ENCODE measurements at places on chromosomes 1 and 21.
A peak's percentile ranks its signal among the peaks of the same experiment; 100 is the strongest.

GRCh38 chr1:208180421-208180820 is 63.8 kb downstream of the PLXNA2 start:
- no peak for DNase-seq

DNA sequence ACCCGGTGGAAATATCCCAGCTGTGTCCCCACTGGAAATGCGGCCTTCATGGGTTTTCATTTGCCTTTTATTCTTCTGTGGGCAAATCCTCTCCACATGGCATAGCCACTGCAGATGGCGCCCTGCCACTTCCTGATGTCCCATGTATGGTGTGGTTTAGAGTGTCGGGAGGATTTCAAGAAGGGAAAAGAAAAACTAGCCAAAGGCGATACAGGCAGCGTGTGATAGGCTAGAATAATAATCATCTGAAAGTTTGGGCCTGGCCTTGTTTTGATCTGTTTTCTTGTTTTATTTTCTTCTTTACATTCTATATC is 123.6 kb downstream of the PEX14 start:
- DNase-seq: no peak

DNA sequence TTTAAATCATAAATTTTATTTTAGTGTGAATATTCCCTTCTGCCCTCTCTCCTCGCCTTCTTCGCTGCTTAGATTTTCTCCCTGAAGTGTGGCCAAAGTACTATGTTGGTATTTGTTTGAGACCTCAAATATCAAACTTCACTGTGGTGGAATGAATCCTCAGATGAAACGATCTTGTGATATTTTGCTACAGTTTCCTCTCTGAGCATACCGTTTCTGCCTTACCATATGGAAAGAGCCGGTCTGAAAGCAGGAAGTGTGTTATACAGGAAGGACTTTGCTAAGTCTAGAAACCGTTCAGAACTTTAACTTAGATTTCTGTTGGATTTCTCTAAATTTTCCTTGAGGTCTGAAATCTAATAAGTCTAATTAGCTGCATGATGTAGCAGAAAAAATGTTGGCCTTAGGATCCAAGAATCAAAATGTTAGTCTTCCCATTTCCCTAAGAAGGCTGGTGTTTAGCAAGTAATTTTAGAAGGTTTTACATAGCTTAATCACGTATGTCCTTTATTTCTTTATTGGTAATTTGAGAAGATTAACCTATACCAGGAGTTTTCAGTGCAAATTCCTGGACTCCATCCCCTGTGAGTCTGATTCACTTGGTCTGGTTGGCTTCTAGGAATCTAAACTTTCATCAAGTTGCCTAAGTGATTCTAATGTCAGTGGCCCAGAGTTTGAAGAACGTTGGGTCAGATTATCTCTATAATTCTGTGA is 30.7 kb downstream of the SDCCAG8 start:
- peak; percentile 84 for DNase-seq

- DNase-seq: no peak
Measured at GRCh38 chr1:173454966-173455524, 22.1 kb upstream of the PRDX6 start.

DNA sequence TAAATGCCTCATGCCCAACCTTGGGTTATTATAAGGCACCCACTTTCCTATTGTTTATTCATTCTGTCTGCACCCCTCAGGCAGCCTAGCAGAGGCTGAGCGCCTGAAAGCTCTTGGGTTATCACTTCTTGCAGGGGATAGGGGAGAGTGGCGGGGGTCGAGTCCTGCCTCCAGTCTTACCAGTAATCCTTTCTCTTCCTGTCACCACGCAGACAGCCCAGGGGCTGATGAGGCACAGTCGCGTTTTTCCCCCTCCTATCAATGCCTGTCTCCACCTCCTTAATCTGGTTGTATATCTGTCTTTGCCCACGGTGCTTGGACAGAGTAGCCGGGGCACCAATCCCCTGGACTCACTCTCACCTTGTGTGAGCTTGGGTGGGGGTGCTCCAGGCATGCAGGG is 733.1 kb downstream of the MATN1 start:
- no peak for DNase-seq

DNA sequence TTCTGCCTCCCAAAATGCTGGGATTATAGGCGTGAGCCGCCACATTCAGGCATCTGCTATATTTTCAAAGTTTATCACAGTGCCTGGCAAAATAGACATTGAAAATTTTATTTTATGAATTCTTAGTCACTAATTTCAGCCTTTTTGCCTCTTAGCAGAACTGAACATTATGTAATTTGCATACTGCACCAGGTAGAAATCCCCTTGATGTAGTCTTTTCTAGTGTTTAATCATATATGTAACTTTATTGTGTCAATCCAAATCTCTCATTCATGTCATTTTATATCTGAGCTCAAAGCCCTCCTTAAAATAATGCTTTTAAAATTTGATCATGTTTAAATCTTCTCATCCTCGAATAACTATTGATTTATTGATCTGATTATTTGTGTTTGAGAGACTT is 19.2 kb downstream of the WDTC1 start:
- no peak for DNase-seq

- DNase-seq: no peak
Measured at GRCh38 chr1:243561588-243562319, 288.3 kb downstream of the AKT3 start.

GRCh38 chr21:45329261-45330074 is 41.8 kb upstream of the POFUT2 start:
- DNase-seq: no peak

DNA sequence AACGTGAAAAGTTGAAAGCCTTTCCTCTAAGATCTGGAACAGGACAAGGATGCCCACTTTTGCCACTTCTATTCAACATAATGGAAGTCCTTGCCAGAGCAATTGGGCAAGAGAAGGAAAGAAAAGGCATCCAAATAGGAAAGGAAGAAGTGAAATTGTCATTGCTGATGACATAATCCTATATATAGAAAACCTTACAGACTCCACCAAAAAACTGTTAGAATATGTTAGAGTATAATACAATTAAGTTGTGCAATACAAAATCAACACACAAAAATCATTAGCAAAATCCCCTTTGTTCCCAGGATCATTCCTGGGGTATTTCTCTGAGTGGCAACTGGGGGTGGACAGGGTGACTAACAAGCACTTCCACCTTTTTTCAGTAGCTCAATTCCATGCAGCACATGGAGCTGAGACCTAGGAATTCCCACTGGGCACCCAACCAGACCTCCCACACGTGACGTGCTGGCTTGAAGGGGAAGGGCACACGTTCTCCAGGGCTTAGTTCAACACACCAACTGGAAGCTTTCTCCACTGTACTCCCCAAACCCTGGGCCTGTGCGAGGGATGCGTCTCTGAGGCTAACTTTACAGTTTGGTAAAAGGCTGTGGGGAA is 9.6 kb downstream of the STUM start:
- peak; percentile 38 for DNase-seq

- DNase-seq: no peak
Measured at GRCh38 chr1:212104586-212105325, 69.2 kb downstream of the DTL start.

- DNase-seq: no peak
Measured at GRCh38 chr21:15005391-15005790, 59.4 kb downstream of the NRIP1 start.

- peak; percentile 1 for DNase-seq
Measured at GRCh38 chr1:121517586-121518230, 332.9 kb downstream of the SRGAP2C start.

DNA sequence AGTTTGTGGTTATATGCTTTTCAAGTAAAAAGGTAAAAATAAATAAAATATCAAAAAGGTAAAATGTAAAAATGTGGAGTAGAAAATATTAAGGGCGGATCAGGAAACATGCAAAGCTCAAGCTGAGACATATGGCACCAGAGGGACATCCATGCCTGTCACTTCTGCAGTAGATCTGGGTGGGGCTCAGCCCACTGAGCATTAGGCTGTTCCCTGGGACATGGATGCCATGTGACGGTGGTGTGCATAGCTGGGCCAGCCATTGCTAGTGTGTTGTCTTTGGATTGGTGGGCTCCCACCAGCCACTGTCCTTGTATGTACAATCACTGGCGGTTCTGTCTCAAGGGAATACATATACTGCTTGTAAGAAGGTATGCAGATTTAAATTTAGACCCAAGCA is 3.0 kb downstream of the TTC13 start:
- DNase-seq: no peak

DNA sequence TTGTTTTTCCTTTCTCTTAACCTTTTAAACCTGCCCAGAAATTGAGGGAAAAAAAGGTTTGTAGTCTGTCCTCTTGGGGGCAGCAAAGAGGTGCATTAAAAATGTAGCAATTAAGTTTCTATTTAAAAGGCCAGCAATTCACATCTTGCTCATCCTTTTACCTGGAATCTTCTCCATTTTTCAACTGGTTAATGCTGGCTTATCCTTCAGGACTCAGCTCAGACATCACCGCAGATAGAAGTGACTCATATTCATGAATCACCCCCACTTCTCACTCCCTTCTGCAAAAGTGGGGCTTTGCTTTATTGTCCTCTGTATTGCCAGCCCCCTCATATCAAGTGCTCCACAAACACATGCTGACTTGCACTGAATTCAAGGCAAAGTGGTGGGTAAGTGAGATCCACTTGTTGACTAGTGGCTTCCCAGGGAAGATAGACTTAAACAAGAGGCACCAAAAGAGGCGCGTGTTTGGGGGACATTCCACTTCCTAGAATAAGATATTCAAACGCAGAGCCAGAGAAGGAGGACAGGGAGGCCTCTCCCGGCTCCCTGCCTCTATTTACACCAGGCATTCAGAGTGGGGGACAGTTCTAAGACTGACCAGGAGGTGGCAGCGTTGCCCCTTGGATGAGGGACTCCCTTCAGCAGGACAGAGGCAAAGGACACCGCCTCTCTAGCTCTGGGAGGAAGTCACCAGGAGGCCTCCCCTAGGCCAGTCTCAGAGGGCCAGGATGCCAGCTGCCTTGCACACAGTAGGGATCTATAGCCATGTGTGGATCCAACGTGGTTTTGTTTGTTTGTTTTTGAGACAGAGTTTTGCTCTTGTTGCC is 23.2 kb upstream of the ZNF648 start:
- DNase-seq: peak; percentile 95

GRCh38 chr21:30153697-30154340 is 12.8 kb downstream of the CLDN17 start:
- DNase-seq: no peak

GRCh38 chr1:44401256-44402228 is 3.5 kb upstream of the RNF220 start:
- DNase-seq: no peak

- DNase-seq: peak; percentile 80
Measured at GRCh38 chr1:52707927-52708655, 9.9 kb upstream of the COA7 start.

- DNase-seq: no peak
Measured at GRCh38 chr1:172882791-172883386, 167.9 kb downstream of the TNFSF18 start.

- DNase-seq: no peak
Measured at GRCh38 chr1:47508702-47509431, 71.0 kb downstream of the FOXD2 start.

GRCh38 chr1:32474954-32475353 is 10.1 kb downstream of the ZBTB8B start:
- no peak for DNase-seq

DNA sequence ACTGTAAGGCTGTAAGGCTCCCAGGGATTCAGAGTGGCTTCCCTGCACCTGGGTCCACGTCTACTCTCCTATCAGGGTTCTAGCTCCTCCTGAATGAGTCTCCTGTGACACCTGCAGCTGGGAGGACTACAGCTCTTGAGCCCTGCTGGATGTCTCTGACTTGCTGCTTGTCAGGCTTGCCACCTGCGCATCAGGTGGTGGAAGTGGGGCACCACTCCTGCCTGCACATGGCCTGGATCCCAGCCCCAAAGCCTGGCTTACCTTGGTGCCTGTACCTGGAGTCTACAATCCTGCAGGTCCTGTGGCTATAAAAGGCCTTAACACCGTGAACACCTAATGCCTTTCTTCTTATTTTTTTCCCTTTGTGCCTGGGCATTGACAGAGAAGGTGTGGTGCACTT is 82.2 kb downstream of the FAM78B start:
- no peak for DNase-seq

- peak; percentile 54 for DNase-seq
Measured at GRCh38 chr1:107991371-107992066, 26.5 kb upstream of the VAV3 start.

DNA sequence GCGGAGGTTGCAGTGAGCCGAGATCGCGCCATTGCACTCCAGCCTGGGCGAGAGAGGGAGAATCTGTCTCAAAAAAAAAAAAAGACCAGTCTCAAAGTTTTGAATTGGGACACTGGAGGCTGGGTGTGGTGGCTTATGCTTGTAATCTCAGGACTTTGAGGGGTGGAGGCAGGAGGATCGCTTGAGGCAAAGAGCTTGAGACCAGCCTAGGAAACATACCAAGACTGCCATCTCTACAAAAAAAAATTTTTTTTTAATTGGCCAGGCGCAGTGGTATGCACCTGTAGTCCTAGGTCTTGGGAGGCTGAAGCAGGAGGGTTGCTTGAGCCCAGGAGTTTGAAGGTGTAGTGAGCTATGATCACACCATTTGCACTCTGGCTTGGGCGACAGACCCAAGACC is 3.9 kb downstream of the ZBTB8B start:
- DNase-seq: no peak

- DNase-seq: no peak
Measured at GRCh38 chr21:39647476-39647875, 34.7 kb downstream of the B3GALT5 start.

DNA sequence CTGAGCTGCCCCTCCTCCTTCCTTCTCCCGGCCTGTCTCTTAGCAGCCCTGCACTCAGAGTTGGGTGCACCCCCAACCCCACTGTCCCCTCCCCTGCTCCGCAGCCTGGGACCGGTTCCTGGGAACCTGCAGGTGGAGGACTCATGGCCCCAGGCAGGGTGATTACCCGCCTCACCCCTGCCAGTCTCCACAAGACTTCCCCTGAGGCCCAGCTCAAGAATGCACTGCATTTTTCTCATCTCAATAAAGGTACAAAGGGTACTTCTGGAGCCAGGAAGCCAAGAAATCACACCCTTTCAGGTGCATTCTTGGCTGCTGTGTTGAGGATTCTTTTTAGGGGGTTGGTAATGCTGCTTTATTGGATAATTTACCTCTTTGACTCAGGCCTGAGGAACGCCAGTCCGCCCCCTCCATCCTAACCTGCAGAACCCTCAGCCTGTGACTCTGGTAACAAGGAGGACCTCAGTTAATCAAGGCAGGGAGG is 126.3 kb upstream of the TMPRSS2 start:
- DNase-seq: no peak

Data from suppressor macrophage (primary cell).